ENCODE measurements at places on chromosomes 6 and 20. TPM values are rescaled to one million over a fixed set of nuclear protein-coding genes. Genes with fewer than 3 reads are reported as not detected.
A peak's percentile ranks its signal among the peaks of the same experiment; 100 is the strongest.

The EPB41L2 gene
- total RNA-seq: 59.9 TPM

- H3K4me3 ChIP-seq: no peak overlapping the region
- DNase-seq: no peak
- H3K27ac ChIP-seq: no peak overlapping the region
- H3K4me1 ChIP-seq: no peaks in the 10 kb centered on the region
Measured at GRCh38 chr6:79762370-79762769, 131.2 kb downstream of the SH3BGRL2 start.

DNA sequence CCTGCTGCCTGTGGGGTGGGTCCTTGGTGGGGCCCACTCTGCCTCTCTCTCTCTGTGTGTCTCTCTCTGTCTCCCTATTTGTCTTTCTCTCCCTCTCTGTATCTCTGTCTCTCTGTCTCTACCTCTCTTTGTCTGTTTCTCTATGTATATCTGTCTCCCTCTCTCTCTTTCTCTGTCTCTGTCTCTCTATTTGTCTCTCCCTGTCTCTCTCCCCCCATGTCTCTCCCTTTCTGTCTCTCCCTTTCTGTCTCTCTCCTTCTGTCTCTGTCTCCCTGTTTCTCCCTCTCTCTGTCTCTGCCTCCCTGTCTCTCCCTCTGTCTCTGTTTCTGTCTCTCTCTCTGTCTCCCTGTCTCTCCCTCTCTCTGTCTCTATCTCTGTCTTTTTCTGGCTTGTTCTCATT, 353.2 kb downstream of the CDH4 start:
- no peak for DNase-seq
- peaks cover 7% of the 10 kb centered on the region for H3K27me3 ChIP-seq
- H3K4me3 ChIP-seq: no peak overlapping the region
- no peaks in the 10 kb centered on the region for H3K4me1 ChIP-seq

DNA sequence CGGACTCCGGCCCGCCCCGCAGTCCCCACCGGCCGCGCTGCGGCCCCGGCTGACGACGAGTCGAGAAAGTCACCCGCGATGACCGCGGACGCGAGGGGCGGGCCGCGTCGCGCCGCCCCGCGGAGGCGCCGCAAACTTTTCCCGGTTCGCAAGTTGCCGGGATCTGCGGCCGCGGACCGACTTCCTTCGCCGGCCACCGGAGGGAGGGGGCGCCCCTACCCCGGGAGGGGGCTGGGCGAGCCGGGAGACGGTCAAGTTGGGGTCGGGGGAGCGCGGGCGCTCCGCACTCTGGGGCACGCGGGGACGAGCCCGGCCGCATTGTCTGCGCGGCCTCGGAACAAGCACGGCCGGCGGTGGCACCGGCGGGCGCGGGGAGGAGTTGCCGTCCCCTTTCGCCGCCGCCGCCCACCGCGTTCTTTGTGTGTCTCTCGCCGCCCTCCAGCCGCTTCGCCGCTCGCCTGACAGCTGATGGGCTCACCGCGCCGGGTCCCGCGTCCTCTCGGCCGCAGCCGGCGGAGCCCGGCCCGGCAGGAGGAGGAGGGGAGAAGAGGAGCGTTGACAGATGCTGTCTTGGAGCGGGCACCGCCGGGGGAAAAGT, 131.6 kb downstream of the OGFRL1 start:
- H3K4me3 ChIP-seq: peak overlapping the region; percentile 82
- peaks cover 16% of the 10 kb centered on the region for H3K4me1 ChIP-seq
- H3K27me3 ChIP-seq: no peaks in the 10 kb centered on the region
- peaks cover 5% of the 10 kb centered on the region for H3K36me3 ChIP-seq

DNA sequence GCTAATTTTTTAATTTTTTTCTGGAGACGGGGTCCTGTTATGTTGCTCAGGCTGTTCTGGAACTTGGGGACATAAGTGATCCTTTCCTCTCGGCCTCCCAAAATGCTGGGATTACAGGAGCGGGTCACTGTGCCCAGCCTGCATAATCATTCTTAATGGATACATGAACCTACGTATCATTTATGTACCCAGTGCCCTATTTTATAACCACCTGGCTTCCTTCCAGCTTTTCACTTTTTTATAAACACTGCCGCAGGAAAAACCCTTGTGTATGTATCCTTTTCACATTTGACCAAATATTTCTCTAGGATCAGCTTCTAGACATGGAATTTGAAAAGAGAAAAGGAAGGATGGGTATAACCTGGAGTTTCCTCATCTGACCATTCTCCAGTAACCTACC, 85.6 kb upstream of the RIN2 start:
- no peak overlapping the region for H3K27ac ChIP-seq
- H3K27me3 ChIP-seq: peaks cover 20% of the 10 kb centered on the region
- no peak for DNase-seq
- H3K4me3 ChIP-seq: no peak overlapping the region
- H3K36me3 ChIP-seq: no peaks in the 10 kb centered on the region
- H3K4me1 ChIP-seq: no peaks in the 10 kb centered on the region

DNA sequence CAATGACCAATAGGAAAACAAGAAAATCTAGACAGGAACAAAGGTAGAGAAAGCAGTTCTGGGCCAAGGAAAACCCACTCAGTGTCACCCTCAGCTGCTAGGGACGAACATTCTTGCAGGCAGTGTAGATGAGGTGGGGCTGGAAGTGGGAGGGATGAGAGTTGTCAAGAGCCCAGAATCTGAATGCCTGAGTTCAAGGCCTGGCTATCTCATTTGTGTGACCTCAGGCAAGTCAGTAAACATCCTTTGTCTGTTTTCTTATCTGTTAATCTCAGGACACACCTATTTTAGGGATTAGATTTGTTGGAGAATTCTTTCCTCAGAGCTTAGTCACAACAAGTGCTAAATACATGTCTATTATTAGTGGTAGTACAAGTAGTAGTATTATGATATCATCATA, 50.9 kb upstream of the KIF16B start:
- H3K27ac ChIP-seq: no peak overlapping the region
- H3K4me1 ChIP-seq: no peaks in the 10 kb centered on the region
- no peak for DNase-seq
- H3K27me3 ChIP-seq: peaks cover under 1% of the 10 kb centered on the region
- H3K36me3 ChIP-seq: peaks cover 1% of the 10 kb centered on the region
- H3K4me3 ChIP-seq: no peak overlapping the region

The MBOAT1 gene
- 1.2 TPM for total RNA-seq

DNA sequence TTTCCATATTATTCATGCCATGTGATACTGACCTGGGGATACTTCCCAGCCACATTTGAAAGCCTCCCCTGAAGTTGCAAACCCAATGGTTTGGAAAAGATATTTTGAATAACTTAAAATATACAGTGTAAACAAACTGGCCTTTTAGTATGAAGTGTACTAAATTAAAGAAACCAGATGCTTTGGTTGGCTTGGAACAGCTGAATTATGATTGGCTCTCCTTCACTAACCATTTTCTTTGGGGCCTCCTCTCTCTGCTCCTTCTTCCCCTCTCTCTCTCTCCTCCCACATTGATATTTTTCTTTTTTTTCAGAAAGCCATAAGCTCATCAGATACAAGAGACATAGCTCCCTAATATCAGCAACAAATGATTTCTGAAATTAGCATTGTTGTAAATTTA, 166.6 kb downstream of the MTFR2 start:
- no peak for DNase-seq
- H3K4me1 ChIP-seq: no peaks in the 10 kb centered on the region
- H3K4me3 ChIP-seq: no peak overlapping the region

DNA sequence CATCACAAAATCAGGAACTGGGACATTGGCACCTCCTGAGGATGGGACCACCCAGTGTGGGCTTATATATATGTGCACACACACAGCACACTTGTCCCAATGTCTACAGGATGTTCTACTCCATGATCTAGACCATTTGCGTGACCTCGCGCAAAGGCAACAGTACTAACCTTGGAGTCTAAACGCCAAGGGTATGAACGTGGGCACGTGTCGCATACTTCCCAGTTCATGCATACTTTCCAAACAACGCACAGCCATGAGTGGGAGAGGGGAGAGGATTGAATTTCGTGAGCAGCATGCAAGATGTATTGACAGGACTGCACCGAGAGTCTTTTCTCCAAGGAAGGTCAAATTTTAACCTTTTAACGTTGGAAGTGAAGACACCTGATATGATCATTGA, 214.2 kb upstream of the QKI start:
- no peak overlapping the region for H3K4me3 ChIP-seq
- H3K4me1 ChIP-seq: no peaks in the 10 kb centered on the region
- H3K36me3 ChIP-seq: peaks cover under 1% of the 10 kb centered on the region
- H3K27me3 ChIP-seq: no peaks in the 10 kb centered on the region

DNA sequence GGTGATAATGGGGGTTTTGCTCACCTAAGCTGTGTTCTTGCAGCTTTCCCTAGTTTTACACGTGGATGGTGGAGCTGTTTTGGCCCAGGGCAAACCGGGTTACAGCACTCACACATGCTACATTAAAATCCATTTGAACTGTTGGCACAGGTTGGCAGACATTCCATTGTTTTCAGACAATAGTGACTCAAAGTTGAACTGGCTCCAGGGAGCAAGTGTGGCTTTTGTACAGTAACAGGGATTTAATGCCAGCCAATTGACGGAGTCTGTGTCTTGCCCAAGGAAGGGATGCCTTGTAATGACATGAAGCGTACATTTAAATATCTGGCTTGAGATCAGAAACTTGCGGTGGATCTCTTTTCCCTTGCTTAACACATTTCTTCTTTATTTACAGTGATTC, 183.1 kb downstream of the DTNBP1 start:
- H3K36me3 ChIP-seq: no peaks in the 10 kb centered on the region
- H3K27ac ChIP-seq: no peak overlapping the region
- DNase-seq: no peak
- H3K4me1 ChIP-seq: peaks cover 21% of the 10 kb centered on the region
- no peaks in the 10 kb centered on the region for H3K27me3 ChIP-seq
- no peak overlapping the region for H3K4me3 ChIP-seq

The VAPB gene
- 53.3 TPM for total RNA-seq

GRCh38 chr6:76940191-76940590, 523.1 kb downstream of the HTR1B start:
- no peak for DNase-seq
- no peak overlapping the region for H3K4me3 ChIP-seq
- no peak overlapping the region for H3K27ac ChIP-seq

All from chondrocyte (in vitro differentiated cells).